ENCODE measurements at places on chromosomes 11 and 22. TPM values are rescaled to one million over a fixed set of nuclear protein-coding genes. Genes with fewer than 3 reads are reported as not detected.

The FXYD6 gene
- total RNA-seq = not detected

The CEP126 gene
- 1.2 TPM for total RNA-seq

The GANAB gene
- 182 TPM for total RNA-seq

The H19 gene
- total RNA-seq = not detected

The OR8G1 gene
- not detected for total RNA-seq

The TRIM51 gene
- total RNA-seq = not detected

The B4GAT1 gene
- total RNA-seq = 1.9 TPM

GRCh38 chr22:44907765-44908737 is 101.8 kb downstream of the PHF21B start:
- no peak overlapping the region for H3K27ac ChIP-seq
- H3K4me3 ChIP-seq = no peak overlapping the region
- H3K36me3 ChIP-seq = no peaks in the 10 kb centered on the region
- H3K4me1 ChIP-seq = no peaks in the 10 kb centered on the region
- H3K27me3 ChIP-seq = peaks cover 7% of the 10 kb centered on the region

GRCh38 chr11:78039919-78040671 is 17.0 kb upstream of the KCTD14 start:
- H3K27me3 ChIP-seq = no peaks in the 10 kb centered on the region
- H3K4me3 ChIP-seq = no peak overlapping the region
- H3K4me1 ChIP-seq = peaks cover 6% of the 10 kb centered on the region
- no peak overlapping the region for H3K27ac ChIP-seq
- H3K36me3 ChIP-seq = no peaks in the 10 kb centered on the region

GRCh38 chr11:100624346-100624745 is 62.7 kb upstream of the ARHGAP42 start:
- no peak overlapping the region for H3K27ac ChIP-seq
- no peaks in the 10 kb centered on the region for H3K36me3 ChIP-seq
- DNase-seq = no peak
- H3K27me3 ChIP-seq = no peaks in the 10 kb centered on the region
- no peaks in the 10 kb centered on the region for H3K4me1 ChIP-seq

DNA sequence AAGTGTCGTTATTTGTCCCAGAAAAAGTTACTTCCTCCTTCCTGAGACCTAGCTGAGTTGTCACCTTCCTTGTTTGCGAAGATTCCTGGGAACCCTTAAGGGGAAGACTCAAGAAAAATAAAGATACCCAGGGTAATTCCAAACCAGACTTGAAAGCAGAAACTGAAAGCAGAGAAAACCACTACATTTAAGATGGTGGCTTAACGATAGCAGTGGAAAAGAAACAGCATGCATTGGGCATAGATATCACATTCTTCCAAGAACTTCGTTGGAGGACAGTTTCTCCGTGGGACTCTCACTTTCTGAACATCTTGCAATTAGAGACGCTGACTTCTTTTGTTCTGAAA is 89.1 kb downstream of the FAM76B start:
- no peak for DNase-seq
- peaks cover 62% of the 10 kb centered on the region for H3K4me1 ChIP-seq
- no peaks in the 10 kb centered on the region for H3K36me3 ChIP-seq
- no peaks in the 10 kb centered on the region for H3K27me3 ChIP-seq
- H3K4me3 ChIP-seq = peak overlapping the region; percentile 45
- H3K27ac ChIP-seq = peak overlapping the region; percentile 87

GRCh38 chr11:76453248-76453647 is 8.4 kb downstream of the EMSY start:
- H3K4me1 ChIP-seq = no peaks in the 10 kb centered on the region
- H3K4me3 ChIP-seq = no peak overlapping the region
- peaks cover 60% of the 10 kb centered on the region for H3K36me3 ChIP-seq
- H3K27me3 ChIP-seq = no peaks in the 10 kb centered on the region

DNA sequence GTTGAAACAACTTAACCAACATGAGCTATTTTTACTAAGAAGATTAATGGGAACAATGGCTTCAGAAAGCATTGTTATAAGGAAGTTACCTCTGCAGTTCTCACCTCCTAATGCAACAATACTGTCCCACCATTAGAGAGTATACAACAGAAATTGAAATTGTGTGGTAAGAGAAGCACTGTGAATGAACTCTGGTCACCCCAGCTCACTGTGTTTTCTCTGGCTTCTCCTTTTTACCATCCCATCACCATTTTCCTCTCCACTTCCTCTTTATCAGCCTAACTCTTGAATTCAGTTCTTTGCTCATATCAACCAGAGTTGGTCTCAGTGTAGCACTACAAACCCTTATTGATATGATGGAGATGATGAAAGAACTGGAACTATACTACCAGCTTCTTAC is 138.0 kb upstream of the POU2AF2 start:
- H3K4me1 ChIP-seq = no peaks in the 10 kb centered on the region
- H3K27ac ChIP-seq = no peak overlapping the region

GRCh38 chr11:11722246-11722645 is 100.4 kb upstream of the GALNT18 start:
- no peak for DNase-seq
- H3K27me3 ChIP-seq = peaks cover 5% of the 10 kb centered on the region
- H3K36me3 ChIP-seq = no peaks in the 10 kb centered on the region
- H3K27ac ChIP-seq = no peak overlapping the region

- DNase-seq = no peak
- H3K4me1 ChIP-seq = no peaks in the 10 kb centered on the region
- H3K27me3 ChIP-seq = peaks cover 5% of the 10 kb centered on the region
- no peaks in the 10 kb centered on the region for H3K36me3 ChIP-seq
Measured at GRCh38 chr11:12900496-12900895, 108.6 kb upstream of the RASSF10 start.
